Astrocyte of the hippocampus (primary cell): ENCODE measurements at places on chromosomes 5 and 9.

GRCh38 chr5:17365811-17366138 lies 132.3 kb upstream of the TAF11L2 start:
- DNase-seq, result peak; percentile 87

DNA sequence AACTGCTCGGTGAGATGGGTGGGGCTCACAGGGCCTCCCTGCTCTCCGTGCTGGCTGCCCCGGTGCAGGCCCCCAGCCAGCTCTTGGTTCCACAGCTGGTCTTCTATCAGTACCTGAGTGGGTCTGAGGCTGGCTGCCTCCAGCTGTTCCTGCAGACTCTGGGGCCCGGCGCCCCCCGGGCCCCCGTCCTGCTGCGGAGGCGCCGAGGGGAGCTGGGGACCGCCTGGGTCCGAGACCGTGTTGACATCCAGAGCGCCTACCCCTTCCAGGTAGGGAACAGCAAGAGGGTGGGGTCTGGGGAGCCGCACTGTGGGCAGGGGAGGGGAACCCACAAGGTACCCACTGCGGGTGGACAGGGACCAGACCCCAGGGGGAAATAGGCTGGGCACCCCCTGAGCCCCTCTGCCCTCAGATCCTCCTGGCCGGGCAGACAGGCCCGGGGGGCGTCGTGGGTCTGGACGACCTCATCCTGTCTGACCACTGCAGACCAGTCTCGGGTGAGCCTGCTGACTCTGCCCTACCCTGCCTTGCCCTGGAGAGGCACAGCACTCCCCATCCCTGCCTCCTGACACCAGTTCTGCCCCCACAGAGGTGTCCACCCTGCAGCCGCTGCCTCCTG lies 2.8 kb downstream of the MAMDC4 start:
- DNase-seq, result no peak

DNA sequence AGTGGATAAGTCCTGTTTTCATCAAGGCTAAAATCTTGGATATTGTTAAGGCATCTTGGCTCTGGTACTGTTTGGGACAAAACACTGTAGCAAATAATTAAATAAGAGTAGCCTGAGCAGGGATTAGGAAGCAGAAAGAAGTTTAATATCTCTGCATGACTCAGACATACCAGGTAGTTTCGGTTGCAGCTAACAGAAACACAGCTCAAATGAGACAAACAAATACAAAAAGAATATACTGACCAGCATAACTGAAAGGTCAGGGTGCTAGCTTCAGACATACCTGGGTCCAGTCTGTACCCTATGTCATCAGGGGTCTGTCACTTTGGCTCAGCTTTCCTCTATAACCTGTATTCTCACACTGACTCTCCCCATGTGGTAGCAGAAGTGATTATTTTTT lies 156.4 kb upstream of the MAP3K1 start:
- DNase-seq, result peak; percentile 49

GRCh38 chr9:91208419-91208745 lies 153.3 kb downstream of the AUH start:
- no peak for DNase-seq

- DNase-seq, result no peak
Observed at GRCh38 chr5:172854451-172854871, 20.4 kb downstream of the ERGIC1 start.

DNA sequence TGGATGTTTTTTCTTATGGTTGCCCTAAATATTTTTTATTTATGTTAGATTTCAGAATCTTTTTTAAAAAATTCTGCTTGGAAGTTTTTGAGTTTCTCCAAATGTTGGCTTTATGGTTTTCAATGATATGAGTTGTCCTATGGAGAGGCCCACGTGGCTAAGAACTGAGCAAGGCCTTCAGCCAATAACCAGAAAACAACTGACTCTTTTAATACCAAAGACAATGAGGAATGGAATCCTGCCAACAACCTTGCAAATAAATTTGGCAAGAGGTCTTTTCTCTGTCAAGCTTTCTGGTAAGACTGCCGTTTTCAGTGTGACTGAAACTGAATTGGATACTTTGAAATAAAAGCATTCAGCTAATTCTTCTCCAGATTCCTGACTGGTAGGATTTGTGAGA lies 1740.1 kb upstream of the WWC1 start:
- peak; percentile 52 for DNase-seq

- DNase-seq, result no peak
Observed at GRCh38 chr5:173961418-173961817, 27.6 kb upstream of the C5orf47 start.

GRCh38 chr5:32722957-32723356 lies 11.8 kb downstream of the NPR3 start:
- DNase-seq, result no peak

- DNase-seq, result no peak
Observed at GRCh38 chr5:95684361-95684760, 1.6 kb upstream of the SPATA9 start.

GRCh38 chr5:119541716-119542115 lies 87.6 kb upstream of the FAM170A start:
- no peak for DNase-seq

DNA sequence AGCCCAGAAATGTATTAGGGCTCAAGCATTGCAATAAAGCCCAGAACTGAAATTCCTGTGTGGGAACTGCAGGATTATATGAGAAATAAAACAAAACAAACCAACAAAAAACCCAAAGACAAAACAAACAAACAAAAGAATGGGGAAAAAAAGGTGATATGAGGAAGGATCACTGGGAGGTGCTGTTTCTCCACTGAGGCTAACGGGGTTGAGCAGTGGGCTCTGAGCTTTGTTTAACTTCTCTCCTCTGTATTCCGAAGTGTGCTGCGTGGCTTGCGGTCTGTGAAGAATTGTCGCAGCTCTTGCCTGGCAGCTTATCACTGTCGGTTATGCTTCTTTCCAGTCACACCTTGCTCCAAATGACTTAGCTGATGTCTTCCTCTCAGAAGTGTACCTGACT lies 106.3 kb downstream of the TENT4A start:
- DNase-seq, result no peak

- DNase-seq, result no peak
Observed at GRCh38 chr9:94918038-94918753, 191.7 kb downstream of the AOPEP start.

GRCh38 chr9:34463098-34463900 lies 4.7 kb downstream of the DNAI1 start:
- peak; percentile 33 for DNase-seq

- no peak for DNase-seq
Observed at GRCh38 chr5:148829734-148830133, 3.3 kb downstream of the ADRB2 start.

DNA sequence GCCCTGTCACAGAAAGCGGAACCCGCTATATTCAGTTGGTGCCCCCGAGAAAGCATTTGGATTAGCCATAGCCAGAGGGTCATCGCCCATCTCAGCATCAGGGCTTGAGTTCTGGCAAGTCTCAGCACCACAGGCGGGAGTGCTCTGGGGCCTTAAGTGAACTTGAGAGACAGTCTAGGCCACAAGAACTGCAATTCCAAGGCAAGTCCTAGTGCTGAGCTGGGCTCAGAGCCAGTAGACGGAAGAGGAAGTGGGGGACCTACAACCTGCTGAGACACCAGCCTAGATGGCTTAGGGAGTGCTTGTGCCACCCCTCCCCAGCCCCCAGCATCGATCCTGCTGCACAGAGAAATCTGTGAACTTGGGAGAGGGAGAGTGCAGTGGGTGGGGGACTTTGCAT lies 594.9 kb downstream of the CCDC171 start:
- DNase-seq, result no peak

GRCh38 chr5:74367934-74368333 lies 272.6 kb downstream of the ENC1 start:
- no peak for DNase-seq

DNA sequence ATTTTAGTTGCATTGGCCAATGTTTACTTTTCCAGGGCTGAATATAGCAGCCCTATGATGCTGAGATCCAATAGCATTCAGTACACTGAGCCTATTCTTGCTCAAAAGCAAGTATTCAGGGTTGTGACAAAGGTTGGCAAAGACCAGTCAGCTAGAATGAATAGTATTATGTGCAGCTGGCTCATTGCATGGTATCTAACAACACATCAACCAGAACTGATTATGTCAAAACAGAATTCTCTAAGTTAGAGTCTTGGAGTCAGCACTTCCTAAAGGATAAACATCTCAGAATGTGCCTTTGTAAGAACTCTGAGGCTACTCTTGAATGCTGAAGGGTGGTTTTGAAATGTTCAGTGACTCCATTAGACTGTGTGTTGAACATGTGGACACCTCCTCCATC lies 774.5 kb upstream of the RGMB start:
- DNase-seq, result peak; percentile 39

- DNase-seq, result no peak
Observed at GRCh38 chr5:129724647-129725046, 23.2 kb upstream of the MINAR2 start.

DNA sequence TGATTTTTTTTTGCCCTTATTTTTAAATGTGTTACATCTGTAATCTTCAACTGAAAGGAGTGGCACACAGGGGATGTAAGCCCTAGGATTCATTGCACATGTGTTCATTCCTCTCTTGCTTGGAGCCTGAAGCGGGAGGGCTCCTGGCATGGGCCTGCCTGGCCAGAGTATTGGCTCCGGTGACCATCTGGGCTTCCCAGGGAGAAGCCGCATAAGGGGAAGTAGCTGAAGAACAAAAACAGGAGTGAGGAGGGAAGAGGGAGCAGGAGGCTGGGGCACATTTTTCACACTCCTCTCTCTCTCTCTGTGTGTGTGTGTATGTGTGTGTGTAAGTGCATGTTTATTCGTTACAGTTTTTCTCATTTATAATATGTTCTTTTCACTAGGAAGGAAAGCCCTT lies 269.9 kb downstream of the PRR16 start:
- peak; percentile 3 for DNase-seq

GRCh38 chr5:174344335-174344734 lies 298.8 kb downstream of the NSG2 start:
- no peak for DNase-seq

GRCh38 chr9:91265514-91265913 lies 96.2 kb downstream of the AUH start:
- DNase-seq, result no peak

GRCh38 chr5:137113161-137113560 lies 386.0 kb downstream of the SPOCK1 start:
- no peak for DNase-seq

DNA sequence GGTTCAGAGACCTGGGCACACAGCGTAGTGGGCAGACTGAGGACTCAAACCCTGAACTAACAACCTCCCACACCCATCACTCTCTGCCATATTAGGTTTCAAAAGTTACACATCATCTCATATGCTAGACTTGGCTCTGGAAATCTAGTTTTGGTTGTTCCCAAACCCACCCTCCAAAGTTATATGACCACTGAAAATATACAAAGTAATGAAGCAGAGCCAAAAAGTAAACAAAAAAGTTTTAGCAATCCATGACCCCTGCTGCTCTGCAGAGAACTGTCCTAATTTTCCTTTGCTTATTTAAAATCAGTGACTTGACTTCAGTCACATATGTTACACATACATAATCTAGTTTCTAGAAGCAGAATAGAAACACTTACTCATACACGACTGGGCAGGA lies 155.6 kb upstream of the TAS2R1 start:
- DNase-seq, result no peak

GRCh38 chr9:95296761-95297160 lies 20.7 kb downstream of the FANCC start:
- DNase-seq, result no peak

GRCh38 chr5:98750693-98751092 lies 22.8 kb upstream of the RGMB start:
- DNase-seq, result no peak

- DNase-seq, result no peak
Observed at GRCh38 chr5:11305245-11305644, 544.2 kb upstream of the DAP start.

- DNase-seq, result no peak
Observed at GRCh38 chr5:87053146-87053545, 214.5 kb upstream of the RASA1 start.

DNA sequence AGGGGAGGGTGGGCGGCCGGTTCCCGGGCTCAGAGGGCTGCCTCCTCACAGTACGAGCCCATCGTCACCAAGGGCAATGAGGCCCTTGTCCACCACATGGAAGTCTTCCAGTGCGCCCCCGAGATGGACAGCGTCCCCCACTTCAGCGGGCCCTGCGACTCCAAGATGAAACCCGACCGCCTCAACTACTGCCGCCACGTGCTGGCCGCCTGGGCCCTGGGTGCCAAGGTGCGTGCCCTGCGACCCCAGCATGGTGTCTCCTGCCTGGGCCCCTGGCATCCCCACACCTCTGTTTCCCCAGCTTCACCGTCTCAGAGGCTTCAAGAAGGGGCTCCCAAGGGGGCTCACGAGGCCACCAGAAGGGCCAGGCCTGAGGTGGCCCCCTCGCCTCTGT lies 7.2 kb downstream of the DBH start:
- DNase-seq, result no peak

DNA sequence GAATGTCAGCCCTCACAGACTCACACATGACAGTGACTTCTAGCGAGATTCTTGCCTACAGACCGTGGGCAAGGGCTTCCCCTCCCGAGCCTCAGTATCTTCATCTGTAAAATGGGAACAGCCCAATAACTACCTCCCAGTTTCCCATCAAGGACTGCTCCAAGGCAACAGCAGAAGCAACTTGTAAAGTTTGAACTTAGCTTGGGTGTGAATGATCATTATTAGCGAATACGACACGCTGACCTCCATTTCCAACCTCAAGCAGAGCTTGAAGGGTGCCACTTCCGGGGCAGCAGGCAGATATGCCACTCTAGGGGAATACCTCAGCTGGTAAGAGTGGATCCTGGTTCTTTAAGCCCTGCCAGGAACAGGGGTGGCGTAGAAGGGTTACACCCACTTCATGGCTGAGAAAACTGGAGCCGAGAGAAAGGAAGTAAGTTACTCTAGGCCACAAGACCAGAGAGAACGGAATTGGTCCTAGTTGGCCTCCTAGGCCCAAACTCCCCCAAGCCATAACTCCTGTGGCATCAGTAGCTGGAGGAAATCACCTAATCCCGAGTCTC lies 2.0 kb downstream of the RNF44 start:
- peak; percentile 44 for DNase-seq

DNA sequence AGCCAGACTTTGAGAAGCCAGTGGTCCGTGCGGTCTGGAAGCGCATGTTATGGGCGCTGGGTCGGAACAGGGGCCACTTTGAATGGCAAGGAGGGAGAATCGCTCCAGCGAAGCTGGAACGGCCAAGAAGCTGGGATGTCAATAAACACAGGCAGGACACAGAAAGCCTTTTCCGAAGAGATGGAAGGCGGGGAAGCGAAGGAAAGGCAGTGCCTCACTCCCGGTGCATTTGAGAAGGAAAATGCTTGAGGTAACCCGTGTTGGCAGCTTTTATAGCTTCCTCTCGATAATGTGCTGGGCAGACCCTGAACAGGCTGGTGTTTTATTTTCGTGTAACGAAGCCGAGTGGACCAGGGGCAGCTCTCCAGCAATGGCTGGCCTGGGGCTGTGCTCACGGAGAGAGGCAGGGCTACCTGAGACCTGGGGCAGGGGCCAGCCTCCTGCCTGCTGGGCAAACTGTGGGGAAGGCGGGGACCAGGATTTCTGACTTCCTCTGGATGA lies 84.2 kb upstream of the SPRY4 start:
- no peak for DNase-seq

DNA sequence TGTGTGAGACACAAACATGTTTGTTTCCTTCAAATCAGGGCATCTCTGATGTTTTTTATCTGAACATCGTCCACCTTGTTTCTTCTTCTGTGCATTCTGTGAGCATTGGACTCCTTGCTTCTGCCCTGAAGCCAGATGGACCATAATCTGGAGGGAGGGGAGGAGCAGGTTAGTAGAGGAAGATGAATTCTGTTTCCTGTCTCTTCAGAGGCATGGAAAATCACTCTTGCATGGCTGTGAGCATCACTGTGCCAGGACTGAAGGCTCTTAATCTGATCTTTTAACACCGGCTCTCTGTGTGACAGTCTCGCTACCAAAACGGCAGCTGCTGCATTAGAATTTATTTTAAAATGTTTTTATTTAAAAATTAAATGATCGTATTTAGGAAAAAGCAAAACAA lies 43.3 kb downstream of the TLE4 start:
- no peak for DNase-seq

- DNase-seq, result peak; percentile 53
Observed at GRCh38 chr9:129746092-129746777, 6.6 kb downstream of the PTGES start.
